GM03348 (cell line): ENCODE measurements at places on chromosomes 2 and 18.

GRCh38 chr18:69495338-69495737, 94.7 kb downstream of the DOK6 start:
- DNase-seq, result no peak

GRCh38 chr2:237742191-237742590, 56.4 kb upstream of the RBM44 start:
- no peak for DNase-seq

DNA sequence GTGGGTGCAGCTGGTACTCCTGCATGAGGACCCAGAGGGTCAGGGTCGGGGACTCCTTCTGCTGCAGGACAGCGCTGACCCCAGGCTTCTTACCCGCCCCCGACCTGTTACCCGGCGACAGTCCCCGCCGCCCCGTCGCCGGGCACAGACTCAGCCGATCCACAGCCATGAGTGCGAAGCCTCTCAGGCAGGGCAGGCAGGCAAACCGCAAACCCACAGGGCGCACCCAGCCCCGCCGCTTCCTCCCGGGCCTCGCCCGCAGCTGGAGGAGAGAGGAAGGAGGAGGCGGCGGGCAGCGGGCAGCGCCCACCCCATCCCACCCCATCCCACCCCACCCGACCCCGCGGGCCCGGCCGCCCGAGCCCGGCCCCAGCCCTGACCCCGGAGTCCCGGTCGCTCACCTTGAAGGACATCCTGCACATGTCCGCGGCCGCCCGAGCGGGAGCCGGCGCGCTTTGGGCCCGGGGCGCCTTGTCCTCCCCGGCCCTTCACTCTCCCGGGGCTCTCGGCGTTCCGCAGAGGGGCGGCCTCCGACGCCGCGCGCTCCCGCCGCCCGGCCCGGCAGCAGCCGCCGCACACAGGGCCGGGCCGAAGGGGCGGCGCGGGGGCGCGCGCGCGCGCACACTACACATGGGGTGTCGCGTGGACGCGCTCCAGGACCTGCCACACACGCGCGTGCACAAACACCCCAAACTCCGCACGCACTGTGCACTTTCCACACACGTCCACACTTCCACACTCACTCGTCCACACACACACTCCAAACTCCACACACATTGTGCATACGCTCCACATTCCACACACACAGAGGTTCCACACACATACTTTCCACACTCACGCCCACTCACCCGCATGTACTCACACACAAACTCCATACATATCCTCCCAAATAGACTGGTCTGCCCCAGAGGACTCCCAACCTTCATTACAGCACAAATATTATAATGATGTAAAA, at the start of gene ANKRD29:
Gene ANKRD29 (minus strand): TSS at position 603 of the 955 bp plus-strand sequence. CDS start 181 bp downstream, at position 422.
- peak; percentile 88 for DNase-seq

DNA sequence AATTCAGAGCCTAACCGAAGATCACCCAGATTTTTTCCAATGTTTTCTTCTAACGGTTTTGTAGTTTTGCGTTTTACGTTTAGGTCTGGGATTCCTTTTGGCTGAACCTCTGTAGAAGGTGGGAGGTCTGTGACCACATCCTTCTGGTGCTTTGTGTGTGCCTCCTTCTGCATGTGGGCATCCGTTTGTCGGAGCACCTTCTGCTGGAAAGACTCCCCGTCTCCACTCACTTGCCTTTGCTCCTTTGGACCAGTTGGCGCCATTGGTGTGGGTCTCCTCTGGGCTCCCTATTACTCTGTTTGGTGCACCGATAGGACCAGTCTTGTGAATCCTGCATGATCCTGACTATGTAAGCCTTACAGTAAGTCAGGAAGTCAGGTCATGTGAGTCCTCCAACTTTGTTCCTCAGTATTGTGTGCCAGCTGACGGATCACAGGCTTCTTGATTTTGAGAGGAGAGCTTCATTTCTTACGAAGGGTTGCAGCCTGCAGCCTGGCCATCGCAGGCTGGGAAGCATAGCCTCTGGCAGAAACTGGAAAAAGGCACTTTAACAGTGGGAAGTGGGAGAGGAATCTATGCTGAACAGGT, 13.6 kb downstream of the AQP12A start:
- DNase-seq, result no peak

DNA sequence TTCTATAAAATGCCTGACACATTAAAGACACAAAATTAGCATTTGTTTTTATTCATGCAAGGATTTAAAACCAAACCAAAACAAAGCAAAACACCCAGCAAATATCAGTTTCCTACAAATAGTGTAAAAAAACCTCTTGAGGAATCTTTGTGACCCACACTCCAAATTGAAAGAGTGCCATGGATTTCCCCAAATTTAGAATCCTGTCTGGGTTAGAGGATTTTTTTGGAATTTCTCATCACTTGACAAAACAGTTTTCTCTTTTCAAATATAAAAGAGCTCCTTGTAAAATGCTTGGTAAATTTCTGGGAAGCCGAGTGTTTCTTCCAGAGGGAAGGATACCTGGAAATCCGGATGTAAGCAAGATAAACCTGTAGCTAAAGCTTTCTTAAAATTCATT, 1.7 kb upstream of the FN1 start:
- no peak for DNase-seq

GRCh38 chr2:174031226-174031625, 66.1 kb upstream of the SP3 start:
- no peak for DNase-seq

DNA sequence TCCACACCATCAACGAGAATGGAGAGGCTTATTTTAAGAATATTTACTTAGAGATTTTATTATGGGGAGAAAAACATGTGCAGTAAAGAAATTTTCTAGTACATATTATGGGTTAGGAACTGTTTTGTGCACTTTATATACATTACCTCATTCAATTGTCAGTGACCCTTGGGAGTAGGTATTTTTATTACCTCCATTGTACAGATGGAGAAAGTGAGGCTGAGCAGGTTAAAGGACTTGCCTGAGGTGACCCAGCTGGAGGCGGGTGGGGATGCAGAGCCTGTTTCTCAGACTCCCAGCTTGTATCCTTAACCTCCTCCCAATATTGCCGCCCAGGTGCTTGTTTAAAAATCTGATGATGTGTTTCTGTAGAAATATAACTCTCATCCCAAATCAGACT, 356.7 kb downstream of the HRH4 start:
- no peak for DNase-seq

GRCh38 chr2:218873359-218874194, 7.1 kb upstream of the WNT10A start:
- no peak for DNase-seq

DNA sequence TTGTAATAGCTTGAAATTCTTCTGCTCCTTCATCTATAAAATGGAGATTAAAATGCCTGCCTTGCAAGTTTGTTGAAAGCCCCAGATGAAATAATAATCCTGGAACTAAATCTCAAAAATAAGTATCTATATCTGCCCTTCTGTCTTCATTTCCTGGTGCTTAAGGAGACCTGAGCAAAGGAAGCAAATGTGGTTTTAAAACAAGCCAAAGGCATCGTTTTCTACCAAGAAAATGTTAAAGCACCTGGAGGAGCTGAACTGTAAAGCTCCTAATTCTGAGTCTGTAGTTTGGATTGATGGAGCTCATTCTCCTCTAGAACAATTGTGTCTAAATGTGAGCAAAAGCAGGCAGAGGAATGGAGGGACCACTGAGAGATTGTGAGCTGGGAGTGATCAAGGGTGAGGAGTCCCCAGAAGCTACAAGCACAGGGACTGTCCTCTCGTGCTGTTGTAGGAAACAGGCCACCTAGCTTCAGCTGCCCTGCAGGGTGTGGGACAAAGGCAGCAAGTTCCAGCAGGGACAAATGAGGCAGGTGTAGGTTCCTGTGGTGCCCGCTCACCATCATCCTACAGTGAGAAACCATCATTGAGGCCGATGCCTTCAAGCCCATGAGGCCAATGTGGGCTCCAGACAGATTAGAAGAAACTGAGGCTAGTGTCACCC, 420.7 kb upstream of the TRIB2 start:
- no peak for DNase-seq

DNA sequence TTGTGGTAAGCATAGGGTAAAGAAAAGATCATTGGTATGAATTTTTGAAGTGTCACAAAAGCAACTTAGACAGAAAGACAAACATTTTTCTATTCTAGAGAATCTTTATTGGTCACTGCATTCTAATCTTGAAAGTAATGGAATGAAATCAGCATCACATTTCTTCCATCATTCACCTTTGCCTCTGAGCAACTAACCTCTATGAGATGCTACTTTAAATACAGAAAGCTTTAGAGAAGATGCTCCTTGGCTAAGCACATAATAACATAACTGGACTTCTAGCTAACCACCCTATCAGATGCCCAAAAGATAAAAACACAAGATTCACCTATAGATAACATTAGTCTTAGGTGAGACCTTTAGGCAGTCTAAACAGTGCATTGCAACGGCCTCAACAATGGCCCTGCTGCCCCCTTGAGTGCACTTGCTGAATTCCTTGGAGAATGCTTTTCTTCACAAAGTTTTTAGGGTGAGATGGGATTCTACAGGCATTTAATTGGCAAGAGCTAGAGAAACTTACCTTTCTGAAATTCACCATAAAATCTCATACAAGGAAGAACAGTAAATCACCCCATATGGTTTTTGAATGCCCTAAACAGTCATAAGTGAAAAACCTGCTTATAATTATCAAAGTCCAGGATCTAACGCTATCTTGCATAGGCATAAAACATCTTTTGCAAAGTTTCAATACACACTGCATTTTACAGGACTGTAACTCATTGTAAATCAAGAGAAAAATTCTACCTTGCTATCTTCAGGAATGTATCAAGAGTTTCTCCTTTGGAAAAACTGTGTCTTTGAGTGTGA, 791.3 kb upstream of the CHAC2 start:
- peak; percentile 16 for DNase-seq

DNA sequence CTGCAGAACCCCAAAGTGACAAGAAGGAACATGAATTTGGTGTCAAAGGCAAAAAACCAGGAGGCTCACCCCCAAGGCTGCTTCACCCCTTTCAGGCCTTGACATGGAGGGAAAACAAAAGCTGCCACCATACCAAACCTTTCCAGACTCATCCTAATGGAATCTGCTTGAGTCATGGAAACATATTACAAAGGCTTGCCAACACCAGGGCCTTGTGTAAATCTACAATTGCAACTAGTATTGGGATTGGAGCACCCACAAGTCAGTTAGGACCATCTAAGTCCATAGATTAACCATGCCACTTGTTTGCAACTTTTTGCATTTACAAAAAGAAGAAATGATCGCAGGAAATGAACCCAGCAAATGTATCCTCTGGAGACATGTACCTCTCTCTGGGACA, 297.6 kb downstream of the CDCA7 start:
- DNase-seq, result peak; percentile 60

DNA sequence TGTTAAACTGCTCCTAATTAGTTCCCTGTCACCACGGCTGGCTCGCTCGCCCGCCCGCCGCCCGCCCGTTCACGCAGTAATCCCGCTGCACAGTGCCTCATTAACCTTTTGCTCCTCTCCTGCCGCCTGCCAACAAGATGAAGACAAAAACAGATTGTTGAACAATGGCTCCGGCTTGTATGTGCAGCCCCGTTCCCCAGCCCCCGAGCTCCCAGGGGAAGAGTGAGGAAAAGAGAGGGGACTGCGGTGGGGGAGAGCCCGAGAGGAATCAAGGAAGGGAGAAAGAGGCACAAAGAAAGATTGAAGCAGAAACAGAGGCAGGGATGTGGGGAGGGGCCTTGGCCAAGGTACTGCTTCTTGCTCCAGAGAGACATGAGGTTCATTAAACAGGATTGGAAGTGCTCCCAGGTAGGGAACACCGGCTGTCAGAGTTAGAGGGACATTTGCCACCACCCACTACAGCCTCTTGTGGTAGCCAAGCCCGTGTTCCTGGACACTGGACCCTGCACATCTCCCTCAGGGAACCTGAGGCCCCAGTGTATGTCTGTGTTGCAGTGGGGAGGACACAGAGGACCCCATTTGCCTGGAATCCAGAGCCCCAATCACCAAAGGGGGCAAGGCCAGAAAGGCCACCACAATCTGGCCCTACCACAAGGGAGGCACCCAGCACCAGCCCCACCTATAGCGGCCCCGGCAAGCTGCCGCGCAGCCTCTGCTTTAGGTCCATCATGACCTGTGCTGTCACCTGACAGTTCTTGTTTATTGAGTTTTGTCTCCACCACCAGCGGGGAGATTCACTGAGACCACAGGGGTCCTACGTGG, 38.1 kb downstream of the EMX1 start:
- no peak for DNase-seq

DNA sequence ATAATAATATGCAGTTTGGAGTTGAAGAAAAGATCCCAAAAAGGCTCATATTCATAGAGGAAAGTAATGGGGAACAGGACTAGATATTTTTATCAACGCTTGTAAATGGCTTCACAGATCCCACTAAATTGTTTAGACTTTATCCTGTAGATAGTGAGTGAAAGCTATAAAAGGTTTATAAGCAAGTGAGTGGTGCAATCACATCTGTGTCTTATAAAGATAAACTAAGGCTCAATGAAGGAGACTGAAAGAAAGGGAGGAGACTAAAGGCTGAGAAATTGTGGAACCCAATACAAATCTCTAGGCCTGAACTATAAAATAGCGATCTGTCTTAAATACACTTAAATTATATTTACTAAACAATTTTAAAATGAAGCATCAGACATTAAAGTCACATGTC, 7.7 kb downstream of the SP3 start:
- peak; percentile 6 for DNase-seq

DNA sequence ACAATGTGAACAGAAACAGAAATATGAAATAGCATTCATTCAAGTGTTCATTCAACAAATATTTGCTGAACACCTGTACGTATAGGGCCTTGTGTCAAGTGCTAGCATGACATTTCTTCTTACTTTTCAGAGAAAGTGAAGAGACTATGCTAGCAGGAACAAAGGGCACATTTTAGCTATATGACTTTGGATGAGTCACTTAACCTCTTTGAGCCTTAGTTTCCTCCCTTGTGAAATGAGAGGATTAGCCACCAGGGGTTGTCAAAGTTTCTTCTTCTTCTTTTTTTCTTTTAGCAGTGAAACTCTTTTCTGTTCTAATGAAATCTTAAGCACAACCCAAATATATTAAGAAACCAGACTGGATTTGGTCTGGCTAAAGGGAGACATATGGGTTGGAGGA, 53.1 kb downstream of the FIGN start:
- peak; percentile 18 for DNase-seq

DNA sequence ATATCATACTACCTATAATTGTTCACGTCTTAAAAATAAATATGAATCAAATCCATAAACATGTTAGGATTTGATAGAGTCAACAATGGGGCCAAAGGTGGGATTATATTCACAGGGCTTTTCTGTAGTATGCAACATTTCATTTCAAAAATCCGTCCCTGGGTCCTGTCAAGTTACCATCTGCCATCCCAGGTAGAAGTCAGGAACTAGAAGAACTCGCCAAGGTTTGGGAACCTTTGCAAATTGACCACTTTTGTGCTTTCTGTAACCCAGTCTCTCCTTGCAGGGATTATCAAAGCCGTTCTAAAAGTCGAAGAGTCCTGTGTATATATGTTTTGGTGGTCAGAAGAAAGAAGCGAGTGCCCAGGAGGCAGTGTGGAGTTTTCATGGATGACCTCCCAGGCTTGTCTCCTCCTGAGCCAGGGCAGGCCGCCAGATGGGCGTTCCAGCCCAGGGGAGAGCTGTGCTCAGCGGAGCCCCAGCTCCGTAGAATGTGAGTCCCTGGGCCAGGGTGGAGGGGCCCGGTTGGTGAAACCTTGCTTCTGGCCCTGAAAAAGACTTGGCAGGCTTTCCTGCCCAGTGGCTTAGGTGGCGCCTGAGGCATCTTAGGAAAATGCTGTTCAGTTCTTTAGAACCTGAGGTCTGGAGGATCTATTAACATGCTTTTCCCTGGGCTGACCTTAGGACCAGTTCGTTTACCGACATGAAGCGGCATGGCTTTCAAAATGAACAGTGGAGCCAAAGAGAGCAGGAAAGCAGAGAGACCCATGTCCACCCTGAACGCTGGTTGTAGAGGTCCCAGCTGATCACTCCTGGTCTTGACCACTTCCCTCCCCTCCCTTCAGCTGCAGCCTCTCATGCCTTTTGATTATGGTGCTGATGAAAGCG, 69.2 kb downstream of the LONRF2 start:
- no peak for DNase-seq

GRCh38 chr2:172050479-172051125, 34.7 kb upstream of the DLX1 start:
- DNase-seq, result no peak
